CD4-positive, alpha-beta T cell treated with Interleukin-12 subunit alpha and Interleukin-12 subunit beta, for 1 hour (primary cell): ENCODE measurements at places on chromosomes 1 and 21.
A peak's percentile ranks its signal among the peaks of the same experiment; 100 is the strongest.

- DNase-seq: no peak
Measured at GRCh38 chr1:24452922-24453485, 37.4 kb downstream of the NIPAL3 start.

- DNase-seq: peak; percentile 91
Measured at GRCh38 chr1:1013105-1013921, at the start of gene ISG15. Gene ISG15 (plus strand): TSS chr1:1013497. CDS start chr1:1013574, 77 bp downstream.

- DNase-seq: no peak
Measured at GRCh38 chr1:47637111-47637685, 199.4 kb downstream of the FOXD2 start.

GRCh38 chr1:221268295-221268694, 389.1 kb downstream of the HLX start:
- no peak for DNase-seq

- DNase-seq: no peak
Measured at GRCh38 chr1:4027492-4028138, 127.5 kb upstream of the C1orf174 start.

GRCh38 chr1:8423692-8424538, 106.0 kb downstream of the SLC45A1 start:
- DNase-seq: peak; percentile 55

DNA sequence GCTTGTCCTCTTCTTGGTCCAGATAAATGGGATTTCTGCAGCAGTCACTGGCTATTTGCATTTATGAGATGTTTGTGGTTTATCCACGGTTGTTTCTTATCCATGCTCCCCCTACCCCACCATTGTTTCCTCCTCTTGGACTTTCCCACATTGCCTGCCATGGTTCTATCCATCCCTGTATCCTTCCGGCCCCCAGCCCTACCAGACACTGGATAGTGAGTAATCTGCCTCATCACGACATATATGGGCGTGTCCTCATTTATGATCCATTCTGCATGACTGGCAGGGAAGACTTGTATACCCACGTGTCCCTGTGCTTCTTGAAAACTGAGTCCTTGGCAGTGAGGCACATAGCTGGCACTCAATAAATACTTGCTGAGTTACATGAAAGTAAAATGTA, 40.1 kb downstream of the CACNA1S start:
- no peak for DNase-seq

DNA sequence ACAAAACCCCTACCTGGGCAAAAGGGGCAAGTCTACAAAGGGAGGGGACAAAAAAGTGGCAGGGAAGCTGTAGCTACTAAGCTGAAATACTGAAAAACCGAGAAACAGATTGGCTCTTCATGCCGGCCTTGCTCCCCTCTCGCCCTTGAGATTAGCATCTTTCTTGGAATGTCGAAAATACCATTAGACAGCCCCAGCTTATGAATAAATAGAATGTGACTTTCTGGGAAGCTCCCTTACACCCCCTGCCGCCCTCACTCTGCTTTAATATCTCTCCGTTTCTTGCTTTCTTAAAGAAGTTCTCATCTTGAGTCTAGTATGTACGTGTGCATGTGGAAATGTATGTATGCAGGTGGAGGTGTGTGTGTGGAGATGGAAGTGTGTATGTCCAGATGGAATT, 14.1 kb downstream of the TRAF3IP3 start:
- no peak for DNase-seq

DNA sequence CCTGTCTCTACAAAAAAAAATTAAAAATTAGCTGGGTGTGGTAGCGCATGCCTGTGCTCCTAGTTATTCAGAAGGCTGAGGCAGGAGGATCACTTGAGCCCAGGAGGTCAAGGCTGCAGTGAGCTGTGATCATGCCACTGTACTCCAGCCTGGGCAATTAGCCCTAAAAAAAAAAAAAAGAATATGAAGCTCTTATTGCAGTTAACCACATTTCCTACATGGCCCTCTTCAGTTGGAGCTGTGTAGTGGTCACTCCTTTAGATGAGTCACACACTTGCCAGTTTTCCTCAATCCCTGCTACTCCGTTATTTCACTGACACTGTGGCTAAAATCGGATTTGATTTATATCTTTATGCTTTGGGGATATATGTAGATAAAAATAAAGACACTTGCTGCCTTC, 11.8 kb downstream of the NFYC start:
- no peak for DNase-seq

DNA sequence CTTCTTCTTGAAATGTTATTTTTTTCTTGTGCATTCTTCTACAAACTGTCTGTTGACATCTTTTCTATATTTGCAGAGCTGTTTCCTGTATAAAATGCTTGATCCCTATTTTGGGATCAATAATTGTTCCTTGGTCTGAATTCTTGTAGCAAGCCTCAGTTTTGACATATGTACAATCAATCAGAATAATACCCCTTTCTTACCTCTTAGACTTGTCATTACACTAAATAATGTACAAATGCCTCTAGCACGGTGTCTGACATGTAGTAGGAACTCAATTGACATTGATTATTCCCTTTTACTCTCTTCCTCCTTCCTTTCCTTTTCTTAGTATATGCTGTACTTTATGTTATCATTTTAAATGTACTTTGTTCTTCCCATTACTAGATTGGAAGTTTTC, 25.2 kb downstream of the RWDD3 start:
- no peak for DNase-seq

- no peak for DNase-seq
Measured at GRCh38 chr1:164613176-164613575, 54.2 kb downstream of the PBX1 start.

DNA sequence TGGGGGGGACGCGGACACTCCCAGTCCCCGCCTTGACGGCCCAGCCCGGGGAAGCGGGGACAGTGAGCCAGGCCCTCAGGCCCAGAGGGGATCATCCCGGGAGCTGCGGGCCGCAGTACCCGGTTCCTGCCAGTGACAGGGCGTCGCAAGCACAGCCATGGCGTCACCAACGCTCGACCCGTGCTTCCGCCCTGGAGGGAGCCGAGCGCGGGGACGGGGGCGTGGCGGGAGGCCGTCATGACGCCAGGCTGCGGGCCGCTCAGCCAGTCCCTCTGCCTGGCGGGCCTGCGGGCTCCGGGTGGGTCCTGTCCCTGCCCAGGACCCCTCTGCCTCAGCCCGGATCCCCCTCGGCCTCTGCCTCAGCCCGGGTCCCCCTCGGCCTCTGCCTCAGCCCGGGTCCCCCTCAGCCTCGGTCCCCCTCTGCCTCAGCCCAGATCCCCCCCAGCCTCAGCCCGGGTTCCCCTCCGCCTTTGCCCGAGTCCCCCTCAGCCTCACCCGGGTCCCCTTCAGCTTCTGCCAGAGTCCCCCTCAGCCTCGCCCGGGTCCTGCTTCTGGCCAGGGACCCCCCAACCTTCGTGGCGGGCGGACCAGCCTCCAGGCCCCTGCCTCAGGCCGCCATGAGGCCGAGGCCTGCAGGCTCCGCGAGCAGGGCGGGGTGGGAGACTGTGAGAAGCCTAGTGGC, 2.3 kb upstream of the SLC2A5 start:
- DNase-seq: no peak

- DNase-seq: no peak
Measured at GRCh38 chr1:29413661-29414060, 177.3 kb downstream of the PTPRU start.

- DNase-seq: no peak
Measured at GRCh38 chr1:235295902-235296350, 32.1 kb downstream of the ARID4B start.

- no peak for DNase-seq
Measured at GRCh38 chr21:43328185-43328957, 98.6 kb downstream of the SIK1 start.

DNA sequence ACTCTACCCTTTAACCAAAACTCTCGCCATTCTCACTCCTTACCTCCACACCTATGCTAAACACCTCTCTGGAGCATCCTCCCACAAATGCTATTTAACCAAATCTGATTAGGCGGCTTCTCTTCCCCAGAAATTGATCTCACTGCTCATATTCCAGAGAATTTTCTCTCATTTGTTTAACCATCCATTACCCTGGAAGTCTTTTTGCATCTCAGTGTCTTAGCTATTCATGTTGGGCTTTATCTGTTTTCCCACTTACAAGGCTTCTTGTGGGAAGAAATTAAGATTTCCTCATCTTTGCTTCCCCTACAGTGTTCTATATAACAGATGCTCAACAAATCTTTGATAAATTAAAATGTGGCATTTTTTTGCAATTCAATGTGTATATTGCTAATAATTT, 45.5 kb downstream of the MYSM1 start:
- no peak for DNase-seq

DNA sequence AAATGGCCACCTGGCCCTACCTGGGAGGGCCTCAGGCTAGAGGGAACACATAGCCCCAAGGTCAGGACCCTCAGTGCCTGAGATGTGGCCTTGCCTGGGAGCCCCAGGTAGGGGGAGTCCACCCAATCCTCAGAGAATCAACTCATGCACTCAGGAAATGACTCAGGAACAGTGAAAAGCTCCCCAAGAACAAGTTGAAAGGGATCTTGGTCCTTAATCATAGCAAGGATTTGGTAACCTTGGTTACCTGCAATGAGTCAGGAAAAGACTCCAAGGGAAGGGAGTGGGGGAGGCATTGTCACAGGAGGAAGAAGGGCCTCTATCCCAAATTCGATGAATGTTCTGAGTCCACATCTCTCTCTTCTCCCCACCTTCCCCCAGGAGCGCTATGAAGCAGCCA, 17.0 kb downstream of the MAP7D1 start:
- DNase-seq: no peak
